Gastrocnemius medialis (tissue), 4 donors: ENCODE measurements at places on chromosomes 7 and 10.

- no peak for DNase-seq
Measured at GRCh38 chr10:113713640-113713982, 33.9 kb downstream of the CASP7 start.

DNA sequence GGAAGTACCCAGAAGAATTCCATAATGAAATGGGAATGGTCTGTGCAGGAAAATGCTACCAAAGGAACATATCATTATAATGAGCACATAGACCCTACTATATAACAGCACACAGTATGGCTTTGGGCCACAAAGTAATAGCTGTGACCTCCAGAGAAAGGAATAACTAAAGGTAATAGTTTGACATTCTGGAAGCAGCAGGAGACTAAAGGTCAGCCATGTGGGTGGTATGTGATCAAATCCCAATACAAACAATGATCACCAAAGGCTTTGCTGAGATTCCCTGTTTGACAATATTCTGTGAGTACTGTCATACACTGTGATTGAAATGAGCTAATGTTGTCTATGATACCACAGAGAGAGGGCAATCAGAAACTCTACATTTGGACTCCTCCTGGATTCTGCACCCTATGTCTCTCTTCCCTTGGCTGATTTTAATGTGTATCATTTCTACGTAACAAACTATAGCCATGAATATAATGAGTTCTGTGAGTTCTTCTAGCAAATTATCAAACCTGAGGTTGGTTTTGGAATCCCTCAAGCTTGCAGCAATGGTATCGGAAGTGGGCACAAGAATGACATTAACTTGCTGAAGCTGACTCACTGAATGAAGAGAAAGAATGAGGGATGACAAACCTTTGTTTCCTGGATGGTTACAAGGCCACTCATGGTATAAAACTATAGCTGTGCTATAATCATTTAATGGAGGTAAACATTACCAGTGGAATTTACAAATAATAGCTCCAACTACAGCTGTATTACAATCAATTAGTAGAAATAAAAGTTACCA lies 99.6 kb downstream of the JMJD1C start:
- DNase-seq, result no peak

- DNase-seq, result no peak
Measured at GRCh38 chr10:116353817-116354216, 29.6 kb downstream of the CCDC172 start.

DNA sequence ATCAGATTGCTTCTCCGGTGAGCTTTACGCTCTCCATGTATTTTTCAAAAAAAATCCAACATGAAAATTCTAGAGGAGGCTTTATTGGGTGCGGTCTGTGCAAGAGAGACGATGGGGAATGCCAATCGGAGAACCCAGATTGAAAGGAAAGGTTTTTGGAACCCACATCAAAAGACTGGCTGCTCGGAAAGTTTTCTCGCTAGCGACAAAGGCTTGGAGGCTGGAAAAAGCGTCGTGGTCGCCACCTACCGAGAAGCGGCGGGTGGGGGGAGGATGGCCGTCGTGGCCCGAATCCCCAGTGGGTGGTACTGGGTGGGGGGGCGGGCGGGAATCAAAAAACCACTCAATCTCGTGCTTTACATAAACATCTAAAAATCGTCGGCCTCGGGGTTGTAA lies 1.1 kb upstream of the GTF2I start:
- no peak for DNase-seq

DNA sequence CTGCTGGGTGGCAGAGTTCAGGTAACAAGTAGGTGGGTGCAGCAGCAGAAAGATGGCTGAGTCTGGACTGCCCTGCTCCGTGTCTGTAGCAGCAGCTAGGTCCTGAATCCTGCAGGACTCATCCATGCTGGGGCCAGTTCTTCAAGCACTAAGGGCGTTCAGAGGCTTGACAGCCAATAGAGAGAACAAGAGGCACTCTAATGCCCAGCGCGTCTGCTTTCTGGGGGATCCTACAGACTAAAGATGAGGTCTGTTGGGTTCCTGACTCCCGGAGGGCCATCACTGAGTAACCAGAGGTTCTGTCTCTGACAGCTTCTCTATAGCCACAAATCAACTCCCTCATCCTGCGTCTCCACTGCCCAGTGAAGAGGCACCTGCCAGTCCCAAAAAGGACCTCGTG lies 125.5 kb downstream of the PTPN20 start:
- DNase-seq, result no peak

GRCh38 chr10:125482108-125482507 lies 200.9 kb downstream of the TEX36 start:
- DNase-seq, result no peak

DNA sequence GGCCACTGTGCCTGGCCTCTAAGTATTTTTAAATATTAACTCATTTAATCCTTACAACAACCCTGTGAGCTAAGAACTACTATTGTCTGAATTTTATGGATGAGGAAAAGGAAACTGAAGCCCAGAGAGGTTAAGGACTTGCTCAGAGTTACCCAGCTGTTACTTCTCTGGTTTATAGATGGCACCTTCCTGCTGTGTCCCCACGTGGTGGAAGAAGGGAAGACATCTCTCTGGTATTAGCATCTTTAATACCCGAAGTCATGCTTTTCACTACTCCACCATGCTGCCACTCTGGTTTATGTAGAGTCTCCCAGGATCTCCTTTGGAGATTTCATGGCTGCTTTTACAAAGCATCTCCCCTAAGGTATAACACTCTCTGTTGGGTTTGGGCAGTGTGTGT lies 105.5 kb upstream of the MKLN1 start:
- DNase-seq, result no peak

DNA sequence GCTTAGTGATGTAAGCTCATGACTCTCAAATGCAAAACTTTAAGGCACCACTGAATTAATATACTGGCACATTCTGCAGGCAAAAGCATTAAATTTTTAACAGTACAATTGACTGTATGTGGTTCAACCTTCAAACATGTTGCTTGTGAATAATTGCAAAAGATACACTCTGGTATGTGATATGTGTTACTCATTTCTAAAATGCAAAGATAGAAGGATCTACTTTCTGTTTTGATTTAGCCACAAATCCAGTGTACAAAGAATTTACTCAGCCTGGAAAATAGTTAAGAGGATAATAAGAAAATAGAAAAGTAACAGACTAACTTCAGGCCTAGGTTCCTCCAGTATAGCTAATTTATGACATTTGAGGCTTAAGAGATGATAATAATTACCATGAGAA lies 66.6 kb upstream of the NOBOX start:
- DNase-seq, result no peak

- DNase-seq, result no peak
Measured at GRCh38 chr10:89535171-89536012, at the start of gene SLC16A12. Gene SLC16A12, minus strand, starts transcription at chr10:89535594. Its CDS starts 73,016 bp downstream, at chr10:89462578.

DNA sequence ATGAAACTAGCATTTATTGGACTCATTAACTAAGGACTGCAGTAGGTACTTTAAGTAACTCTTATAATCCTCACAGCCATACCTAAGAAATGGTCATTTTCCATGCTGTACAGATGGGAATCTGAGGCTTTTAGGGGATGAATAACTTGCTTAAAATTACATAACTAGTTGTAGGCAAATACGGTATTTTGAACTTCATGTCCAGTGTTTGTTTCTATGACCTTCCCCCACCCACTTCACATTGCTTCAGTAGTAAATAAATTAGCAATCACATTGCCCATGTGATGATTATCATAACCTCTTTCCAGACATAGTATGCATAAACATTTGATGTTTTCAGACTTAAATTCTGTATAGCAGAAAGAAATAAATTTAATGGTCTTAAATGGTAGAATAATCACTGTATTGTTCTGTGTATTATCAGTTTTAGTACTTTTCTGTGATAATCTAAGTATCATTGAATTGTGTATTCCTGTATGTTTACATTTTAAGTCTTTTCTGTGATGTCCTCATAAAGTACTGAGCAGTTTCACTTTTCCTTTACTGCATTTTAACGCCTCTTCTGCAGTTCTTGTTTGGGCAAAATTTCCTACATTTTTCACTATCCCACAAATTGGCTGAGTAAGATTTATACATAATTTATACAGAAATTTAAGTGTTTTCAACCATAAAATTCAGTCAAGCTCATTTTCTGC lies 48.3 kb downstream of the ANKIB1 start:
- no peak for DNase-seq
